Stimulated activated CD8-positive, alpha-beta memory T cell treated with anti-CD3 and anti-CD28 coated beads, Interleukin-7, amount 100 ng/mL, for 1 hour (primary cell): ENCODE measurements at places on chromosomes 3 and 15.
A peak's percentile ranks its signal among the peaks of the same experiment; 100 is the strongest.

DNA sequence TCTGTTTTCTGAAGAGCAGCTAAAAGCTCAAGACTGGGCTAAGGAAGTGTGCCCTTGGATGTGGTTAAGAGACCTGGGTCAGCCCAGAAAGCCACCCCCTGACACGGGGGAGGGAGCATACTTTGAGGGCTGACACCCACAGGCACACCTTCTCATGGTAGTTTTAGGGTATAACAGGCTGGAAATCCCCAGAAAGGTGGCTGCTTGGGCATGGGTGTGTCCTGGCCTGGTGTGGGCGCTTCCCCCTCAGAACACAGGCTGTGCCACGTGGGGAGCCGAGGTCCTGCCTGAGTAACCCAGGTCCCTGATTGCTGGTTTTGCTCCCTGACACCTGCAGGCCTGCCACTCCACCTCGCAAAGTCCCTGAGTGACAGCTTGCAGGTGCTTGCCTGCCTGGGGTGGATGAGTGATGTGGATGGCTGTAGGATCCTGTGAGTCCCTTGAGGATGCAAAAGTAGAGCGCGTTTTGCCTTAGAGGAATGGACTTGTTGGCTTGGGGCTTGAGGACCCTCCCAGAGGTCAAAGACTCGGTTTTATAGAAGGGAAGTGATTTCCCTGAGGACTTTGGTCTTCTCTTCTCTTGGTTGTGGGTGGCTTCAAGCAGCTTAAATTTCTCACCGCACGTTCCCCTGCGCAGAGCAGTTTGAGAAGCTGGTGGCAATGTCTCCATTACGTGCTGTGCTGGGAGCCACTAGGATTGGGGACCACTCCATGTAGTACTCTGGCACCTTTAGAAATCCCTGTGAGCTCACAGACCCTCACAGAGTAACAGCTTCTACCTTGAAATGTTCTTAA lies 94.4 kb downstream of the DNASE1L3 start:
- DNase-seq = peak; percentile 2

DNA sequence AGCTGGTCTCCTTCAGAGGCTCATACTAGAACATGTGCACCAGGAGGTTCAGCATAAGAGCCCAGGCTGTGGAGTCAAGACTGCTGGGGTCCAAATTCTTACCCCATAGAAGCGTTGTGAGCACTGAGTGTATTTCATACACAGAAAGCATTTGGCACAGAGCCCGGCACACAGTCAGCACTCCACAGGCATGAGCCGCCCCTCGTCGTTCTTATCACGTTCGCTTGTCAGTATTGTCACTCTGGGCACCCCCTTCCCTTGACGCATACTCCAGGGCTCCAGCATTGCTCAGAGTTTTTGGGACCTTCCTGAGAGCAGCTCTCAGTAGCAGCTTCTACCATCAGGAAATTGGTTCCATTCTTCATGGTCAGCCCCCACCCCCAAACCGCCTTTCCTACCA lies 25.2 kb downstream of the CORO2B start:
- no peak for DNase-seq

DNA sequence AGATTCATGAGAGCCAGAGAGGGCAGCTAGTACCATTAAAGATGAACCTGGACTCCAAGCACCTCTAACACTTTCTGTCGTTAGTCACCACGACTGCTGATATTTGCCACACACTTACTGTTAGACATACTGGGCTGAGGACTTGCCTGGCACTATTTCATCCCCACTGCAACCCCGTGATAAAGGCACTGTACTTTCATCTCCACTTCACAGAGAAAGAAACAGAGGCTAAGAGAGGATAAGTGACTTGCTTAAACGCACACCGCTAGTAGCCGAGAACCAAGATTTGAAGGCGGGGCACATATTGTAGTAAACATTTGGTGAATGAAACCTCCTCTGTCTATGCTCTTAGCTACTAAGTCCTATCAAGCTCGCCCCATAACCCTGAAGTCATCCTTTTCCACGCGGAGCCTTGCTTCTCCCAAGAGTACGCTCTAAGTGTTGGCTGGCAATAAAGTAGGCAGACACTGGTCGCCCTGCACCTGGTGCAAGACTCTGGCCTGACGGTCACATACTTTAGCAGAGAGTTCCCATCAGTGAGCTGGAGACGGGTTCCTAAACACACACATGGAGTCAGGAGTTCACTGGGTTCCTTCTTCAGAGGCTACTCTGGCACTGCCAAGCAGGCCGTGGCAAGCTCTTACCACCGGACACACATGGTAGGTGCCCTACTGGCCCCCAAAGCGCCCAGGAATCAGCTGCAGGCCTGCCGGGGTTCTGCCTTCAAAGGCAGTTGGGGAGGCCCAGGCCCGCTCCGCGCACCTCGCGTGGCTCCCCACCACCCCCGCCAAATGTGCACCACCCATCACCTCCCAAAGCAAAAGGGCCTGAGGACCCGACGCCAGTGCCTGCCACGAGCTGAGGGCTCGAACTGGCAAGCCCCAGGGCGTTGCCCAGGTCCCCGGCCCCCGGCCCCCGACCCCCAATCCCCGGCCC lies 951 bp downstream of the POMGNT2 start:
- no peak for DNase-seq

GRCh38 chr3:52299879-52300611 lies 12.4 kb downstream of the GLYCTK start:
- DNase-seq = no peak

GRCh38 chr3:61360297-61360965 lies 109.2 kb upstream of the FHIT start:
- no peak for DNase-seq

GRCh38 chr3:58626841-58627569 lies 39.6 kb downstream of the FAM3D start:
- no peak for DNase-seq

DNA sequence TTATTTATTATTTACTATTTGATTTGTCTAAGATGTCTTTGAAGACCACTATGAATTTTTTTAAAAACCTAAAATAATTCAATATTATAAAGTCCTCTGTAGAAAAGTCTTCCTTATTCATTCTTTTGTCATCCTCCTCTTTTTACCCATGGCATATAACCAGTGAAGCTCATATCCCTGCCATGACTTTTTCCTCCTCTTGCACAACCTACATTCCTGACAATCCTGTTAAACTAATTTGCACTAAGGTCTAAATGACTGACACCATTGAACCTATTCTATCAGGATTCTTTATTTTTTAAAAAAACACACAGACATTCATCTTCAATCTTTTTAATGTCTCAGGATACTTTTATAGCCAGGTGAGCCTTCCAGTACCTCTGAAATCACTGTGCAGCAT lies 159.9 kb upstream of the SLC2A2 start:
- DNase-seq = no peak

DNA sequence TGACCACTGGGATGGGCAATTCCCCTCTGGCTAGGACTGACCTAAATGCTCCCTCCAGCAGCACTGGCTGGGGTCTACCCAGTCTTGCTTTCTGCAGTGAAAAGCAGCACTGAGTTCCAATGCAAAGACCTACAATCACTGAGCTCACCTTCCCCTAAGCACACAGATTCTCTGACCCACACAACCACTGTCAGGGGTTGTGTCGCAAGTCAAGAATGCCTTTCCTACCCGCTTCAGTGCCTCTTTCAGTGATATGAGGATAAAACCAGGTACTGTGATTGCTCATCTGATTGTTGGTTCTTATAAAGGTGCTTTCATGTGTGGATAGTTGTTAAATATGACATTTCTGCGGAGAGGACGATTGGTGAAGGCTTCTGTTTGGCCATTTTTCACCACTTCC lies 345.6 kb downstream of the GAP43 start:
- no peak for DNase-seq

- peak; percentile 93 for DNase-seq
Measured at GRCh38 chr15:64702816-64703631, 72.4 kb downstream of the RBPMS2 start.

- no peak for DNase-seq
Measured at GRCh38 chr3:15541371-15541770, 19.9 kb upstream of the COLQ start.

DNA sequence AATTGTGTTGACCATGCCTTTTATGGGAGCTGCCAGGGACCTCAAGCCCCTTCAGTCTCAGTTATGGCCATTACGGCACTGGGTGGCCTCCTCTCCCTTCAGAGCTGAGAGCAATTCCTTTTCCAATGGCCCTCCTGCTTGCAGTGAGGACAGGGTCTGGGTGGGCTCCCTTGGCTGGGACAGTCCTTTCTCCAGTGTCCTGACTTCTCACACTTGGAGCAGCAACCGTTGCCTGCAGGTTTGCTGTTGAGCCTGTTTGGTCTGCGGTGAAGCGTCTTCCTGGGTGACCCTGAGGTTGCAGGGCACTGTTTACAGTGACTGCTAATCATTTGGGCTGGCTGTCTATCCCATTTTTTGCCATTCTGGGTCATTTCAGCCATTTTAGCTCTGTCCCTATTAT lies 3.5 kb upstream of the CCDC80 start:
- no peak for DNase-seq

GRCh38 chr3:135213822-135214221 lies 418.8 kb downstream of the EPHB1 start:
- no peak for DNase-seq

DNA sequence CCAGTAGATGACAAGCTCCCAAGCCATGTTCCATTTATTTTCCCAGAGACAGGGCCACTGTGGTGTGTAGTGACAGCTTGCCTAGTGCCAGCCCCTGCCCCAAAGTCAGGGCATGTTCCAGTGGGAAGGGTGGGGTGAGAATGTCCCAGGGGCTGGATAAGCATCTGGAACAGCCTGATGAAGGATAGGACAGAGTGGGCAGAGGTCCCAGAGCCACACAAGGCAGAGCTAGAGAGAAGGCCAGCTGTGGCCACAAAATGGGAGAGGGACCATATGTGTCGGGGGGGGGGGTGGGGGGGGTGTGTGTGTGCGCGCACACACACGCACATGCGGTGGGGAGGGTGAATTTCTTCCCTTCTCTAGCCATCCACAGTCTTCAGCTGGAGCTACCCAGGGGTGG lies 27.0 kb upstream of the TSPAN3 start:
- DNase-seq = no peak

DNA sequence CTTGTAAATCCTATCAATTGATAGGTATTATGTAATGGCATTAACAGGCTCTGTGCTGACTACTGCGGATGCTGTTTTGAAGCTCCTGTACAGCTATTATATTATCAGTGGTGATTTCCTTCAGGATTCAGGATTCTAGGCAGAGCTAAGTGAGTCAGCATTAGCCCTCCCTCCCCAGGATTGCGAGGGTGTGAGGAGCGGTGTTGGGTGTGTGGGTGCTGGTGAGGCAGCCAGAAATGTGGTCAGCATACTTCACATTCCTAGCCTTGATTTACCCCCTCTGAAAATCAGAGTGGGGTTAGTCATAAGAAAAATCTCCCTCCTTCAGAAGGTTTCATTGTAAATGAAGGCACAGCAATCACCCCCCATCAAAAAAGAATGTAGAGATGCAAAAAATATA lies 72.5 kb downstream of the SNTN start:
- no peak for DNase-seq

DNA sequence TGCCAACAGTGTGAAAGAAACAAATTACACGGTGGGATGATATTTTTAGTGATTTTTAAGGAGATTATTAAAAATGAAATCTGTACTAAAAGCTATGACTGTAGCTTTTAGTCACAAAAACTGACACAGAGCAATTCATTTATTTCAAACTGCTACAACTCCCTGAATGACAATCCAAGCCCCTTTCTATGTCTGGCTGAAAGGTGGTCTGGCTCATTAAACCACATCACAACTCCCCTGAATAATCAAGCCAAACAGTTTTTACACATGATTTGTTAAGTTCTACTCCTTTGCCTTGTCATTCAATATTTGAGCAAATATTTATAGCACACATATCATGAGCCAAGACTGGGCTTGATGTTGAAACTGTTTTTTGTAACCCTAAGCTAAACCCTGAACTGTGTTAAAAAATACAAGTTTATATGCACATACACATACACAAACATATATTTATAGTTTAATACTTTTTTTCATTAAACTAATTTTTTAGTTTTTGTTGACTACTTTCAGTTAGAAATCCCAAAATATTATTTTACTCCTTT lies 125.5 kb downstream of the RBMS3 start:
- DNase-seq = no peak

- no peak for DNase-seq
Measured at GRCh38 chr3:30843877-30844276, 50.6 kb downstream of the GADL1 start.

GRCh38 chr15:92095693-92096092 lies 242.2 kb downstream of the SLCO3A1 start:
- no peak for DNase-seq

- DNase-seq = no peak
Measured at GRCh38 chr3:196660381-196661166, 21.1 kb downstream of the NRROS start.

DNA sequence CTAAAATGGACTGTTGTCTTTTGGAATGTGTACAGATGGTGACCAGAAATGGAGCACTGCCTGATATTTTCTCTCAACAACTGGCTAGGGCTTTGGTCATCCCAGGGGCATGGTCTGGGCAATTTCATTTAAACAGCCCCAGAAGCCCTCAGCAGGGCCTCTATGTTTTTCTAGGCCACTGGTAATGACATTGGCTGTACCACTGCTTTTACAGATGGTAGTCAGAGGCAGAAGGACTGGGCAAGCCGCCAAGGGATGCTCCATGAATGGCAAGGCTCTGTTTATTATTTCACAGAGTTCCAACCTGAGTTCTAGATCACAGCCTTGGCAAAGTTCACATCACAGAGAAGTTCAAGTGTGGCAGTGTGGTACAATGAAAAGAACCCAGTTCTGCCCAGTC lies 37.0 kb upstream of the LMCD1 start:
- DNase-seq = no peak

DNA sequence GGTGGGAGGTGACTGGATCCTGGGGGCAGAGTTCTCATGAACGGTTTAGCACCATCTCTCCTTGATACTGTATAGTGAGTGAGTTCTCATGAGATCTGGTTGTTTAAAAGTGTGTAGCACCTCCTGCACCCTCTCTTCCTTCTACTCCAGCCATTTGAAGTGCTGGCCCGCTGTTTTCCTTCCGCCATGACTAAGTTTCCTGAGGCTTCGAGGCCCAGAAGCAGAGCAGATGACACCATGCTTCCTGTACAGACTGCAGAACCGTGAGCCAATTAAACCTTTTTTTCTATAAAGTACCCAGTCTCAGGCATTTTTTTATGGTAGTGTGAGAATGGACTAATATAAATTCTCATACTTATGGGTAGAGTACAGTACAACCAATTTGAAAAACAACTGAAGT lies 123.6 kb upstream of the BHLHE40 start:
- no peak for DNase-seq

- DNase-seq = no peak
Measured at GRCh38 chr3:183576487-183577107, 21.1 kb upstream of the KLHL6 start.

DNA sequence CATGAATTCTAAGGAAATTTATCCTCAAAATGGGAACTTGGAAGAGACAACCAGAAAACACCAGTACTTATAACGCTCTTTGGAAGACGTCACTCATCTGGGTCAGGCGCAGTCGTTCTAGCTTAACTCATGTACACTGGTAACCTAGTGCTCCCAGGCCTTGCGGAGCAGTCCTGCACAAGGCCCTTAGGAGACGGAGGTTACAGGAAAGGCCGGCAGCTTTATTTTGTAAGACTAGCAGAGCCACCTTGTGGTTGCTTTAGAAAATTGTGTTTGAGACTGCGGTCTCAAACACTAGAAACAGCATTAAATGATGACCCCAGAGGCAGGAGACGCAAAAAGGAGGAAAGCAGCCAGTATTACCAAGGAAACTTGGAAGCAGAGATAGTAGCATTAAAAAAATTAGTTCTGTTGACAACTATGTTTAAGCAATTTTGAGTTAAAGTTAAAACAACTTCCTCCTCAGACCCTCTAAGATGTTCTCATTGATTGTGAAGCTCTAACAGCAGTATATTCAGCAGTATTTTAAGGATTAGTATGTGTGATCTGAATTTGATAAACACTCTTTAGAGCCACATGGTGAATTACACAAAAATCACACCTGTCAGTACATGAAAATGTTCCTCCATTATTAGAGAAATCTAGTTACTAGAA lies 141.9 kb upstream of the C2CD4B start:
- no peak for DNase-seq
